ENCODE measurements at places on chromosomes 5 and 9. TPM values are rescaled to one million over a fixed set of nuclear protein-coding genes. Genes with fewer than 3 reads are reported as not detected.

HSPB3 gene
- not detected for total RNA-seq

NCS1 gene
- 23.3 TPM for total RNA-seq

OR1Q1 gene
- not detected for total RNA-seq

BTNL8 gene
- total RNA-seq: not detected

NPR3 gene
- total RNA-seq: 0.12 TPM

TTC16 gene
- 0.50 TPM for total RNA-seq

MEIKIN gene
- total RNA-seq: 1.4 TPM

SPATA6L gene
- 1.4 TPM for total RNA-seq

WNK2 gene
- total RNA-seq: 5.2 TPM

ELOVL7 gene
- total RNA-seq: 0.30 TPM
